SHP77 treated with DMSO at 0.1 percent for 48 hours (cell line): ENCODE measurements at places on chromosomes 2 and 18.

DNA sequence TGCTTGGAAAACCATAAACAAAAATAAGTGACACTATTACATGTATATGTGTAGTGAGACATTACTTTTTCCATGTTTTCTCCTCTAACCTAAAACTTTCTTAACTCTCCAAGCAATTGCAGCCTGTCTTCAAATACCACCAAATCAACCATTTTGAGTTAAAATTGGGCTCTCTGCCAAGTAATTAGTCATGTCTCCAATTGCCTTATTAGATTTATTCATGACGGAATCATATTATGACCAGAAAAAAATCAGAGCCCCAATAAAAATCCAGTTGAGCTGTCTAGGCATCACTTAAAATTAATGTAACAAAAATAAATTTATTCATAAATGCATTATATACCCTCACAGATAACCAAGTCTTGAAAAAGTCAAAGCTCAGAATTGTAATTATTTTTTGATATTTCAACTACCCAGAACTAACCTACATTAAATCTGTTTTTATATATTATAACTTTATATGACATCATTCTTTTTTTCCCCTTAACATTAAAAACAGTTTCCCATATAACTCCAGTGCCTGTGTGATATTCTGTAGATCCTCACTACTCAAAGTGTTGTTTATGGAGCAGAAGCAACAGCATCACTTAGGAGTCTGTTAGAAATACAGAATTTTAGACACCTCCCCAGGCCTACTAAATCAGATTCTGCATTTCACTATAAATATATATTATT is 157.0 kb downstream of the ERBB4 start:
- no peak for DNase-seq

DNA sequence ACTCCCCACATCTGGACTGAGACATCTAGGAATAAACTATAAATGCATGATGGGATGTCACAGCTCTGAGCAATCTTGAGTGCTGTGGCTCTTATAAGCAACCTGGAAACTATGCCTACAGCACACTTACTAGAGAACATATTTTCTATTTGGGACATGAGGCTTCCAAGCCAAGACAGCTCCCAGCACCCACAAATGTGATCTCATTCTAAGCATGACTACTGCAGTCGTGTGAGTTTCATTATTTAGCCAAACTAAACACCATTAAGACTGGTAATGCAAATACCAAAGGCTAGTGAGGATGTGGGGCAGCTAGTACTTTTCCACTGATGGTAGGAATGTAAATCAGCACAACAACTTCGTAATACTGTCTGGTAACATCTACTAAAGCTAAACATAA is 72.5 kb downstream of the RTTN start:
- no peak for DNase-seq

DNA sequence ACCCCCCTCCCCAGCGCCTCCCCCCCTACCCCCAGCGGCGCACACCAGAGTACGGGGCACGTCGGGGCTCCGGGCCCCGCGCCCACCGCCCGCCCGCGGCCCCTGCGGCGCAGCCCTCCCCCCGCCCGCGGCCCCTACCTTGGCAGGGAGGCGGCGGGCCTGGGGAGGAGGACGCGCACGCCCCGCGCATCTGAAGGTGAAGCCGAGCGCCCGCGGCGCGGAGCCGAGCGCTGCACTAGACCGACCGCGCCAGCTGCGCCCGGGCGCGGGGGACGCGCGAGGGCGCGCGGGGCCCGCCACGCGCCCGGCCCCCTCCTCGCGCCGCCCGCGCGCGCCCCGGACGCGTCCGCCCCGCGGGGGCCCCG is at the start of gene ZNF516:
Gene ZNF516 (minus strand): TSS at position 237 of the 365 bp plus-strand sequence. CDS start 52,188 bp downstream, outside the sequence.
- DNase-seq, result no peak

- DNase-seq, result no peak
These were observed 159.6 kb upstream of the LMAN1 start for GRCh38 chr18:59518705-59519104.

GRCh38 chr2:183163821-183164649 is 39.8 kb downstream of the NUP35 start:
- no peak for DNase-seq

DNA sequence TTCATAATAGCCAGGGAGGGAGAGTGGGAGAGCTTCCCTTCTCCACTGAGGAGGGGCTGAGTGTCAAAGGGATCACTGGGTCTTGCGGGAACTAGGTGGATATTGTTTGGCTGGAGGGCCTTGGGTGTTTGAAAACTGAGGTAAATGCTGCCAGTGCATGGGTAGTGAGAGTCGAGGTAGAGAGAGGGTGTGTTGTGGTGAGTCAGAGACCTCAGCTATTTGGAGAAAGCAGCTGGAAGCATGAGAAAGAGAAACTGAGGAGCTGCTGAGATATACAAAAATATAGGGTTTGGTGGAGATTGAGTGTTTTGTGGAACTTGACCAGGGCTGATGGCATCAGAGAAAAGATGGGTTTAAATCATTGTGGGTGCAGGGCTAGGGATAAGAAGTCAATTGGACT is 127.0 kb upstream of the CCDC195 start:
- DNase-seq, result no peak
